ENCODE measurements at places on chromosomes 2 and 18. TPM values are rescaled to one million over a fixed set of nuclear protein-coding genes. Genes with fewer than 3 reads are reported as not detected.
A peak's percentile ranks its signal among the peaks of the same experiment; 100 is the strongest.

DNA sequence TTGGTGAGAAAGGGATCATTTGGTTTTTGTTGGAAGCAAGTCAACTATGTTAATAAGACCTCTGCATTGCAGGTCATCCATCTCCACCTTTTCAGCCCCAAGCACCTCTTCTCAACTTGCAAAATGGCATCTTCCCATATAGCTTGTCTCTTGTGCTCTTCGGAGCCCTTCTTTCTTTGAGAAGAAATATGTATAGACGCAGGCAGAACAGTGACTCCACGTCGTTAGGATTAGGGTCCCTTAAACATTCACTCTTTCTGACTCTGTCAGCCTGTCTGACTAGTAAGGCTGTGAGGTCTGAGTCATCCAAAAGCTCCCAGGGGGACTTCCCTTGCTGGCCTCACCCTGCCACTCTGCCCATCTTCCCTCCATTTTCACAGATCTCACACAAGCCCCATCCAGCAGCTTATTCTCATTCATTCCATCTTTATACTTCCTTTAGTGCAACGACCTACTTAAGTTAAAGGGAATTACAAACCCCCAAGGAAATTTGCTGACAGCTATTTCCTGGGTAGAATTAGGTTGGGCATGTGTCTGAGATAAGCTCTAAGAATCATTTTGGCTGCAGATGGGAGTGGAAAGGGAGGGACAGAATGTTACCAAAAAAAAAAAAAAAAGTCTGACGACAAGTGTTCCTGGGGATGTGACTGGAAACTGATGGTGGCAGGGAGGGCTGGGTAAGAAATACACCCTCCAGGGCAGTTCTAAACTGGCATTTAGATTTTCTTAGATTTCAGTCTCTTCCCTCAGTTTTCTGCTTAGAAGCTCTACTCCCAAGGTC, 37.7 kb upstream of the MEX3C start:
- no peak for DNase-seq

DNA sequence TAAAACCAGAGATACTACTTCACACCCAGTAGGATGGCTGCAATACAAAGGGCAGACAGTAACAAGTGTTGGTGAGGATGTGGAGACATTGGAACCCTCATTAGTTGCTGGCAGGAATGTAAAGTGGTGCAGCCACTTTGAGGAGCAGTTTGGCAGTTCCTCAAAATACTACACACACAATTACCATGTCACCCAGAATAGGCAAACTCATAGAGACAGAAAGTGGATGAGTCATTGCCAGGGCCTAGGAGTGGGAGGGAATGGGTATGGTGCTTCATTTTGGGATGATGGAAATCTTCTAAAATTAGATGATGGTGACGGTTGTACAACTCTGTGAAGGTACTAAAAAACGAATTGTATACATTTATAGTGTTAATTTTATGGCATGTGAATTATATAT, 54.8 kb downstream of the ATP9B start:
- DNase-seq: no peak

DNA sequence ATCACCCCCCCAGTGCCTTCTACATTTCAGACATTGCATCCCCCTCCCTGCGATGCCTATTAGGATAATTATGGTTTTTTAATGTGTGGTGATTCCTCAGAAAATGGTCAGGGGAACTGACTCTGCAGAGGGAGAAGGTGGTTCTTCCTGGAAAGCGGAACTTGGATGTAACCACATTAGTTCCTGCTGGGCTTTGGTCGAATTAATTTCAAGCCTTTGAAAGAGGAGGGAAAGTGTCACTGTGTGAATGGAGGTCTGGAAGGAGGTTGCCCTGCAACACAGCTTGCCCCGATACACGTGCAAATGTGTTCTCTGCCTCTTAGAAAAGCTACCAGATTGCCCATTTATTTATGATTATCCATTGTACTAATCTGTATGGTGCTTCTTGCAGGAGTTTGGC, 63.2 kb upstream of the TPO start:
- no peak for DNase-seq

DNA sequence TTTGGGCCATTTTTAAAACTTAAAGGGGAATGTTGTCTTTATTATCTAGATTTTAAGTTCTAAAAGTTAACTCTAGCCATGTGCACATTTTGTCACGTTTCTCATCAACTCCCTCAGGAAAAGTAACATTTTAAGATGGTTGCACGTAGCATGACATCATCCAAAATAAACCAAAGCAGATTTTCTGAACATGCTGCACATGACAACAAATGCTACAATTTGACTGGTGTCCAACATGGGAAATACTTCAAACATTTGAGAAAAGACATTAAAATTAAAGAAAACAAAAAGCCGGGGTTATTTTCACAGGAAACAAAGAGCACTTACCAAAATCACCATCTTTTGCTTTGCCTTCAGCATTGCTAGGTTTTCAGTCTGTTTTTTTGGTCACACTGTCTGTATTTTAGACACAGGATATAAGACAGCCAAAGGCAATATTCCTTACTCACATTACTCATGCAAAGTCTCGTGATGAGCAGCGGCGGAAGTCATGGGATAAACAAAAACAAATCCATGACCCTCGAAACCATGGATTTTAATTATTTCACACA, 51.3 kb upstream of the RND3 start:
- DNase-seq: peak; percentile 81

GRCh38 chr2:188333751-188334524, 42.3 kb downstream of the GULP1 start:
- DNase-seq: no peak

- peak; percentile 99 for DNase-seq
These were observed 24.5 kb downstream of the CYP27A1 start for GRCh38 chr2:218806346-218806978.

DNA sequence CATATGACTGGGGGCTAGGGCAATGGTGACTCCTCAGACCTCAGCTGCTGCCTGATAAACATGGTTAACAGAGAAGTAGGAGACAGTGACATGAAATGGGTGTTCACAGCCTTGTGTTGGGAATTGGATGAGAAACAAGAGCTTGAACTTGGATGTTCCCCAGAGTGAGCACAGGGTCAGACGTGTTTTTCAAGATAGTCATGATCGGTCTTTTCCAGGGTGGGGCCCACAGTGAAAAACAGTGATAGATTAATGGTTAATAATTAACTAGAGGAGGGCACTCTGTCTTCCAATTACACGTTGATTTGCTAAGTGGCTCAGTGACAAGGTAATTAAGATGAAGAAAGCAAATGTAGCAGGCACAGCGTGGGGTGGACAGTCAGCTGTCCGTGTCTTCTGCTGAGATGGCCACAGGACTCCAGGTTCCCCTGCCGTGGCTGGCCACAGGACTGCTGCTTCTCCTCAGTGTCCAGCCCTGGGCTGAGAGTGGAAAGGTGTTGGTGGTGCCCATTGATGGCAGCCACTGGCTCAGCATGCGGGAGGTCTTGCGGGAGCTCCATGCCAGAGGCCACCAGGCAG, at the start of gene UGT1A3:
Gene UGT1A3, plus strand, starts transcription at position 320 of the 579 bp plus-strand sequence. Its CDS starts 85 bp downstream, at position 405.
- no peak for DNase-seq

- no peak for DNase-seq
These were observed 213.7 kb downstream of the TSN start for GRCh38 chr2:121969166-121969565.

- no peak for DNase-seq
These were observed 23.1 kb downstream of the PRPF40A start for GRCh38 chr2:152694161-152694661.

DNA sequence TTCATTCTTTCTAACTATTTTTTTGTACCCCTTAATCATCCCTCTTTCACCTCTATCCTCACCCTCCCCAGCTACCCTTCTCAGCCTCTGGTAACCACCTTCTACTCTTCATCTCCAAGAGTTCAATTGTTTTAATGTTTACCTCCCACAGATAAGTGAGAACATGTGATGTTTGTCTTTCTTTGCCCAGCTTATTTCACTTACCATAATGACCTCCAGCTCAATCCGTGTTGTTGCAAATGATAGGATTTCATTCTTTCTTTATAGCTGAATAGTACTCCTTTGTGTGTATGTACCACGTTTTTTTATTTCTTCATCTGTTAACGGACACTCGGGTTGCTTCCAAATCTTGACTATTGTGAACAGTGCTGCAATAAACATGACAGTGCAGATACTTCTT, 22.1 kb upstream of the TMEM37 start:
- DNase-seq: no peak

- DNase-seq: no peak
These were observed 257.7 kb upstream of the COPS8 start for GRCh38 chr2:236827997-236828396.

DNA sequence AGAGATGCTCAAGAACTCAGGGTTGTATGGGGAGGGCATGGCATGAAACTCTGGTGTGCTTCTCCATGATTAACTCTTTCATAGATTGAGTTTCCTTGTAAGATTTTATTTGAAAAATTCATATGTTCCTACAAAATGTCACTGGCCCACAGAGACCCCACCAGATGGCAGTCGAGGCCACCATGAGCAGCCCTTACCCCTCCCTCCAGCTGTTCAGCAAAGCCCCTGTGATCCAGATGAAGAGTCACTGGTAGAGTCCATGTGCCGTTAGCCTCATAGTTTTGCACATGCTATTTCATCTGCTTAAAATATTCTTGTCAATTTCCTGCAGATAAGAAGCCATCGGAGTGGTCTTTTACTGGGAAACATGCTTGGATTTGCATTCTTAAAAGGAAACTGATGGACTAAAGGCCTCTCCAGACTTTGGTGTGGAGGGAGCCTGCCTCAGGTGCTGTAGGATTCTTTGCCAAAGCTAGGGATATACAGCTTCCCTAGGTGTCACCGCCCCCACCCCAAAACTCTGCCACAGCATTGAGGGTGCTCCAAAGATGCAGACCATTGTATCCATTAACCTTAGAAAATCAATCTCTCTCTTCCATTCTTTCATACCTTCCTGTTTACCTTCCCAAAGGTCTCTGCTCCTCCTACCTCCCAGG, 18.8 kb downstream of the ZNF385B start:
- no peak for DNase-seq

DNA sequence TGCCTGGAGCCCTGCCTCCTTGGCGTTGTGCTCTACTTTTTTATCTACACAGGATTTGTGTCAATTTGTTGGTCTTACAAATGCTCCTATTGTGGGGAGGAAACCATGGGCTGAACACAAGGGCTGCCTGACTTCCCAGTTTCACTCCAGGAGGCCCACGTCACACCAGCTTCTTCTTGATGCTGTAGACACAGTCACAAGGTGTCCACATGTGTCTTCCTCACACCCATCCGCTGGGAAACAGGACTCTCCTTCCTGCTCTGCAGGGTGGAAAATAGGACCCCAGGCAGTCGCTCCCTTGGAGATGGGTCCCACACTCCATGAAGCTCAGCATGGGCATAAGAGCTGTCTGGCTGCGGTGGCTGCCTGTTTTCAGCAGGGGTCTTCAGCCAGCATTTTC, 468.2 kb downstream of the EPHA4 start:
- DNase-seq: no peak

- peak; percentile 36 for DNase-seq
These were observed 47.2 kb downstream of the SMAD4 start for GRCh38 chr18:51077217-51077616.

DNA sequence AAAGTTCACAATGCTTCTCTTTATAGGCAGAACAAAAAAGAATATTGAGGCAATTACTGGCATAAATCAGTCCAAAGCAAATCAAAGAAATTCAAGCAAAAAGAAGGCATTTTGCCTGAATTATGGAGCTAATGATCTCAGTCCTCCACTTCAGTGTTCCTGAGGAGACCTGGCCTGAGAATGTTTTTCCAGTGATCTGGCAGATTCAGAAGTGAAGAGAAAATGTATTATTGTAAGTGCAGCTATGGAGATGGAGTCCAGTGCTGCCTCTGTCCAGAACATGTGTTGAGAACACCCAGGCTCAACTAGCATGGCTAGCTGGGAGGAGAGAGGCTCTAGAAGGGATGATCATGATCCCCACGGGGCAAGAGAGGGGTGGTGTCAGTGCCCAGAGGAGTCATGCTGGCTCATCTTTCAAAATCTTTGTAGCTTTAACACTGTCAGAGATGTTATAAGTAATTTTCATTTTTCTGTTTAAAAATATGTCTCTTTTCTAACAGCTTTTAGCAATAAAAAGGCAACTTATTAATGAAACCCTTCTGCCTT, 367.0 kb upstream of the RAB12 start:
- no peak for DNase-seq

The RAPH1 gene
- polyA plus RNA-seq: 3.3 TPM

The SERPINB5 gene
- polyA plus RNA-seq: not detected
